GM23248 (cell line): ENCODE measurements at places on chromosomes 5 and 9.
A peak's percentile ranks its signal among the peaks of the same experiment; 100 is the strongest.

DNA sequence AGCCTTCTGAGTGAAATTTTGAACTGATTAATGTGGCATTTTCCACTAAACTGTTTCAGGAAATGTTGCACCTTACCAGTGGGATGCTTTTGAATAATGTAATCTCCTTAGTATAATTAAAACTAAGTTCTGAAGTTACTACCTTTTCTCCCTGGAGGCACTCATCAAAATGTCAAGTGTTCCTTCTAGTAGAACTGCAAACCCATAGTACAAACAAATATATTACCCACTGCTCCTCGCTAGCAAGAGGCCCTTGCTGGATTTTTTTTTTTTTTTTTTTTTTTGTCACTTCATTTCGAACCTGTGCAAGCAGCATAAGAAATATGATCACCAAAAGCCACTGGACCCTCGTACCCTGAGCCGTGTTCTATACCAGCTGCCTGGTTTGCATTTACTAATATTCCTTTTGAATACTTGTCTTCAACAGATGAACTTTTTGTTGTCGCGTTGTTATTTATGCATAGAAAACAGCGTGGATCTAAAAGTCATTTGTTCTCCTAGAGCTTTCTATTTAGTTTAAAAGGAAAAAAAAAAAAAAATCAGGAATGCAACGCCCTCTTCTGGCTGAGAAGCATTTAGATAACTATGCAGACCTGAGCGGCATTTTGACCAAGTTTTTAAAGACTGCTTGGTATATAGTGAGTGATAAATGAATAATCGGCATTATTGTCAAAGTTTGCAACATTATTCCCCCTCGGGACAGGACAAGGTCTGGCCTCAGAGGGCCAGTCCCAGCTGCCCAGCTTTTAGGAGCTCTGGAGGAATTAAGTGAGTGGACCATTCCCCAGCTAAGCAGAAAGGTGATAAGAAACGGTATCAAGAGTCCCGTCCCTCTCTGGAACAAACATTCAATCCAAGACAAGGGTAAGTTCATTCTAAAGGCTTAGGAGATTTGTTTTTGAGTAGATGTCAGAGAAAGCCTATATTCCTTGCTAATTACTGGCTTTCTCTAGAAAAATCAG is 162.5 kb upstream of the KIF2A start:
- DNase-seq: peak; percentile 60

DNA sequence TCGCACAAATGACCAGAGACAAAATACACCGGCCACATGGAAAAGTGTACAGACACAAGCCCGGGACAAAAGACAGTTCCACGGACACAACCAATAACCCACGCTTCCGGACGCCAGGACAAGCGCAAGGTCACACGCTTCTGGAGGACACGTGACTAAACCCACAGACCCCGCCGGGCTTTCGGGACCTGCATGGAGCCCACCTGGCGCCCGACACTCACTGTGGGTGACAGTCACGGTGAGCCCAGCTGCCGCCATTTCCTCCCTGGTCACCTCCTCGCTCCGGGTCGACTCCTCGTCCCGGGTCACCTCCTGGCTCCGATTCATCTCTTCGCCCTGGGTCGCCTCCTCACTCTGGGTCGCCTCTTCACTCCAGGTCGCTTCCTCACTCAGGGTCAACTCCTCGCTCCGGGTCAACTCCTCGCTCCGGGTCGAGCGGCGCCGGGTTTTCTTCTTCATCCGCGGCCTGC is 470 bp downstream of the BAG1 start:
- DNase-seq: peak; percentile 51

GRCh38 chr9:123795336-123795735 is 134.6 kb downstream of the DENND1A start:
- no peak for DNase-seq

GRCh38 chr5:6820851-6821479 is 107.7 kb downstream of the TENT4A start:
- peak; percentile 37 for DNase-seq
